ENCODE measurements at places on chromosomes 5 and 9. TPM values are rescaled to one million over a fixed set of nuclear protein-coding genes. Genes with fewer than 3 reads are reported as not detected.

DNA sequence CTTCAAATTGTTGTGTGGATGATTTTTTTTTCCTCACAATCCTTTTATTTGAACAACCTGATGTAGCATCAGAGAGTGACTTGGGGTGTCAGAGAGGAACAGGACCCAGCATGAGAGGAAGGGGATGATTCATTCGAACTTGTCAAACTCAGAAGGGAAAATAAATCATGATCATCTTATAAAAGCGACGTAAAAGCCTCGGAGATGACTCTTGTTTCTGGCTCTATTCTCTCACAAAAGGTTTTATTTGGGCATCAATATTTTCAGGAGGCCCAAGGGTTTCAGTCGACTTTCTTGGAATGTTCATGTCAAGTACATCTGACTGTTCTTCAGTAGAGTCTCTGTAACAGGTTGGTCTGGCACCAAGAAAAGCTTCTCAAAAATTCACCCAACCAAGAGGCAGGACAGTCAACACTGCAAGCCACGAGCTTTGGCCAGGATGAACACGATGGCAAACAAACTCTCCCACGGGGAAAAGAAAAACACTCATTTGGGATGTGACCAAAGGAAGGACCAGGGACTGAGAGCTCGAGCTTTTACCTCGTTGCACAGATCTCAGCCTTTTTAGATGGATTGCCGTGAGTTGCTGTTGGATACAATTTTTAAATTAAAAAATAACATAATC, 55.1 kb downstream of the ANKH start:
- H3K36me3 ChIP-seq, result no peaks in the 10 kb centered on the region
- peak overlapping the region; percentile 49 for H3K4me3 ChIP-seq
- peaks cover 35% of the 10 kb centered on the region for H3K4me1 ChIP-seq
- H3K27ac ChIP-seq, result peak overlapping the region; percentile 88
- H3K27me3 ChIP-seq, result no peaks in the 10 kb centered on the region

Gene MAP1B
- total RNA-seq, result 149 TPM

DNA sequence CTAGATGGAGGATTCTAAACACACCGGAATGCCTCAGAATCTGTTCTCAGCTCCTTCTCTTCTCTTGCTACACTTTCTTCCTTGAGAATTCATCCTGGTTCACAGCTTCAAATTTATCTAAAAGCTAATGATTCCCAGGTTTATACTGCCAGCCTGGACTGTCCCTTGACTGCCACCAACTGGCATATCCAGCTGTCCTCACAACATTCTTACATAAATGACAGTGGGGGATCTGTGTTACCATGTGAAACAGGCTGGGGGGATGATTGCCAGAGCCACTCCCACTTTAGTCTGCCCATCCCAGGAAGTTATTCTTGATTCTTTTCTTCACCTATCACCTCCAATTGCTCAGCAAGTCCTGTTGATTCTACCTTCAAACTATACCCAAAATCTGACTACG, 27.2 kb upstream of the ZFR start:
- H3K4me3 ChIP-seq, result no peak overlapping the region
- no peak overlapping the region for H3K27ac ChIP-seq
- H3K27me3 ChIP-seq, result no peaks in the 10 kb centered on the region

GRCh38 chr5:152488869-152489268, 83.8 kb upstream of the NMUR2 start:
- H3K27me3 ChIP-seq, result no peaks in the 10 kb centered on the region
- no peak overlapping the region for H3K27ac ChIP-seq
- no peaks in the 10 kb centered on the region for H3K36me3 ChIP-seq
- no peak for DNase-seq
- H3K4me1 ChIP-seq, result no peaks in the 10 kb centered on the region

GRCh38 chr5:9865574-9865973, 235.4 kb upstream of the TAS2R1 start:
- DNase-seq, result no peak
- H3K27me3 ChIP-seq, result 0 out of 2 replicates have a peak, but pooled peaks cover 2% of the 10 kb centered on the region
- no peaks in the 10 kb centered on the region for H3K36me3 ChIP-seq
- H3K27ac ChIP-seq, result no peak overlapping the region
- H3K4me3 ChIP-seq, result no peak overlapping the region

DNA sequence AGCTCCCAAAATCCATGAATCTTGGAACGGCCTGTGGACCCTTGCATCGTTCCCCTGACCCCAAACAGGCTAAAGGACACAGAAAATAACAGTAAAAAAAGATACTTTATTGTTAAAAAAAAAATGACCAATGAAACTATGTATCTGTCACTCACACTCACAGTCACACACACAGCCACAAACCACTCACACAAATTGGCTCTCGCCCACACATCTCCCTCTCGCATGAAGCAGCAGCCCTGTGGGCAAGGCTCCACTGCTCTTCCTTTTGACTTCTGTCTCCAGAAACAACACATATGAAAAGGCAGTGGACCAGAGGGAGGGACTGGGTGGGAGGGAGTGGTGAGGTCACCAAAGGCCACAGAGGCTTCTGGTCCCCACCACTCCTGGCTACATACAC, 56.6 kb downstream of the SLC36A1 start:
- no peak for DNase-seq
- H3K27me3 ChIP-seq, result no peaks in the 10 kb centered on the region
- no peaks in the 10 kb centered on the region for H3K36me3 ChIP-seq
- no peaks in the 10 kb centered on the region for H3K4me1 ChIP-seq

Gene PRDM9
- not detected for total RNA-seq

- H3K27ac ChIP-seq, result peak overlapping the region; percentile 47
- peak overlapping the region; percentile 12 for H3K4me3 ChIP-seq
- H3K36me3 ChIP-seq, result no peaks in the 10 kb centered on the region
Observed at GRCh38 chr5:16508730-16509531, 43.3 kb upstream of the ZNF622 start.

Gene PCDHB16
- 5.1 TPM for total RNA-seq

- peaks cover 38% of the 10 kb centered on the region for H3K4me1 ChIP-seq
- peak; percentile 77 for DNase-seq
- no peak overlapping the region for H3K4me3 ChIP-seq
Observed at GRCh38 chr5:143143973-143144372, 259.5 kb downstream of the NR3C1 start.
